ENCODE measurements at places on chromosomes 4 and X. TPM values are rescaled to one million over a fixed set of nuclear protein-coding genes. Genes with fewer than 3 reads are reported as not detected.

DCAF8L2 gene
- total RNA-seq = not detected

XAGE2 gene
- not detected for total RNA-seq

F9 gene
- not detected for total RNA-seq

FDCSP gene
- total RNA-seq = not detected

DCLK2 gene
- total RNA-seq = 5.7 TPM

STBD1 gene
- 2.8 TPM for total RNA-seq

MYOZ2 gene
- 1.6 TPM for total RNA-seq

DIAPH2 gene
- total RNA-seq = 19.7 TPM

SNCA gene
- 46.6 TPM for total RNA-seq

HPGDS gene
- total RNA-seq = not detected

MAGED4B gene
- total RNA-seq = 43.1 TPM

PNMA6F gene
- total RNA-seq = not detected

GRCh38 chr4:158571736-158572135, 50.1 kb downstream of the RXFP1 start:
- H3K27me3 ChIP-seq = no peaks in the 10 kb centered on the region
- no peaks in the 10 kb centered on the region for H3K36me3 ChIP-seq
- DNase-seq = no peak
- H3K27ac ChIP-seq = no peak overlapping the region
- H3K4me1 ChIP-seq = no peaks in the 10 kb centered on the region

- no peaks in the 10 kb centered on the region for H3K36me3 ChIP-seq
- no peak overlapping the region for H3K4me3 ChIP-seq
- H3K27ac ChIP-seq = no peak overlapping the region
Observed at GRCh38 chr4:17285747-17286146, 226.1 kb downstream of the QDPR start.

- no peaks in the 10 kb centered on the region for H3K4me1 ChIP-seq
- no peaks in the 10 kb centered on the region for H3K27me3 ChIP-seq
- DNase-seq = no peak
- H3K4me3 ChIP-seq = no peak overlapping the region
- H3K36me3 ChIP-seq = no peaks in the 10 kb centered on the region
- no peak overlapping the region for H3K27ac ChIP-seq
Observed at GRCh38 chr4:178453057-178453456, 1010.8 kb upstream of the AGA start.

GRCh38 chr4:88188738-88189417, 30.4 kb upstream of the ABCG2 start:
- peaks cover 4% of the 10 kb centered on the region for H3K27me3 ChIP-seq
- H3K27ac ChIP-seq = no peak overlapping the region
- no peaks in the 10 kb centered on the region for H3K4me1 ChIP-seq
- DNase-seq = no peak
- H3K36me3 ChIP-seq = no peaks in the 10 kb centered on the region
- no peak overlapping the region for H3K4me3 ChIP-seq

- H3K4me1 ChIP-seq = peaks cover 6% of the 10 kb centered on the region
- no peaks in the 10 kb centered on the region for H3K27me3 ChIP-seq
- peak; percentile 56 for DNase-seq
- H3K36me3 ChIP-seq = no peaks in the 10 kb centered on the region
- H3K27ac ChIP-seq = no peak overlapping the region
Observed at GRCh38 chr4:98470831-98471230, 187.6 kb downstream of the TSPAN5 start.

- H3K27ac ChIP-seq = no peak overlapping the region
- no peaks in the 10 kb centered on the region for H3K27me3 ChIP-seq
- H3K4me3 ChIP-seq = no peak overlapping the region
- no peaks in the 10 kb centered on the region for H3K4me1 ChIP-seq
- DNase-seq = no peak
- H3K36me3 ChIP-seq = no peaks in the 10 kb centered on the region
Observed at GRCh38 chrX:5780821-5781220, 447.8 kb downstream of the NLGN4X start.

- H3K36me3 ChIP-seq = peaks cover 36% of the 10 kb centered on the region
- peaks cover 24% of the 10 kb centered on the region for H3K4me1 ChIP-seq
- peak overlapping the region; percentile 66 for H3K27ac ChIP-seq
- peak overlapping the region; percentile 85 for H3K4me3 ChIP-seq
Observed at GRCh38 chrX:119236623-119237561, 807 bp downstream of the PGRMC1 start.

- no peak for DNase-seq
- H3K27me3 ChIP-seq = no peaks in the 10 kb centered on the region
- H3K4me3 ChIP-seq = no peak overlapping the region
- no peaks in the 10 kb centered on the region for H3K4me1 ChIP-seq
- no peaks in the 10 kb centered on the region for H3K36me3 ChIP-seq
Observed at GRCh38 chrX:36609616-36610585, 398.3 kb upstream of the FAM47C start.

- no peak overlapping the region for H3K27ac ChIP-seq
- H3K27me3 ChIP-seq = no peaks in the 10 kb centered on the region
- H3K4me1 ChIP-seq = no peaks in the 10 kb centered on the region
- DNase-seq = no peak
Observed at GRCh38 chr4:127229855-127230608, 402.7 kb upstream of the INTU start.

- peak; percentile 78 for DNase-seq
- H3K4me3 ChIP-seq = no peak overlapping the region
- no peaks in the 10 kb centered on the region for H3K27me3 ChIP-seq
- no peaks in the 10 kb centered on the region for H3K36me3 ChIP-seq
- no peak overlapping the region for H3K27ac ChIP-seq
Observed at GRCh38 chr4:8182858-8183725, 16.0 kb upstream of the SH3TC1 start.

GRCh38 chr4:17027495-17027894, 129.1 kb upstream of the LDB2 start:
- no peak overlapping the region for H3K27ac ChIP-seq
- H3K4me3 ChIP-seq = no peak overlapping the region
- no peaks in the 10 kb centered on the region for H3K4me1 ChIP-seq
- no peak for DNase-seq

DNA sequence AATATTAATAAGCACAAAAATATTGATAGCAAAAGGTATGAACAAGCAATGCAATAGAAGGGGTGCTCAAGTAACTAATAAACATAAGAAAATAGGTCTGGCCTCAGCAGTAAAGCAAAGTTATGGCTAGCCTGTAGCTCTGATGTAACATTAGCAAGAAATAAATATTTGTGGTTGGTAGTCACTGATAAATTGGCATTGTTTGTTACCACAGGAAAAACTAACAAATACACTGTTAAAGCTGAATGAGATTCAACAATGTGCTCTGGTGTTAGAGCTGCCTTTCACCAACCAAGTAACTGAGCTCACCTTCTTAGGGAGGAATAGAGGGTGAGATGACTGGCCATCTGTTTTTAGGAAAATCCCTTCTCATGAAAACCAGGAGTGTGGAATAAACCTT, 71.4 kb downstream of the AREG start:
- DNase-seq = no peak
- no peak overlapping the region for H3K27ac ChIP-seq
- no peaks in the 10 kb centered on the region for H3K27me3 ChIP-seq
- no peaks in the 10 kb centered on the region for H3K4me1 ChIP-seq

- H3K4me1 ChIP-seq = no peaks in the 10 kb centered on the region
- no peaks in the 10 kb centered on the region for H3K27me3 ChIP-seq
- no peak overlapping the region for H3K4me3 ChIP-seq
- no peaks in the 10 kb centered on the region for H3K36me3 ChIP-seq
- H3K27ac ChIP-seq = no peak overlapping the region
Observed at GRCh38 chrX:15663439-15663838, 1.2 kb downstream of the CLTRN start.

DNA sequence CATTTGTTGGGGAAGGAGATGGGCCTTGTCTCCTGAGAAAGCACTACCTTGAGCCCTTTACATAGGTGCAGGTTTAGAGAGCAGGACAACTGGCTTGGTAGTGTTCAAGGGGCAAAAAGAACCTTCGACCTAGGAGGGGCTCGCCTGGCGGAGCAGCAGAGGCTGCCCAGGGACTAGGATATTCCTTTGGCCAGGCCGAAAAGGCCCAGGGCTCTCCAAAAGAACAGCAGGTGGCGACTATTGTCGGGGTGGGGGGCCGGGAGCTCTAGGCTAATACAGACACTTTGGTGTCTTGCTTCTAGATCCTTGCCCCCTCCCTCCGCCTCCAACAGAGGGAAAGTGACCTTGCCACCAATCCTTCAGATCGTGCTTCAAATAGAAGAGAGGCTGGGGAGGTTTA, 7.1 kb upstream of the POU3F4 start:
- DNase-seq = no peak
- no peak overlapping the region for H3K4me3 ChIP-seq
- no peaks in the 10 kb centered on the region for H3K36me3 ChIP-seq
- H3K27ac ChIP-seq = no peak overlapping the region
- H3K4me1 ChIP-seq = no peaks in the 10 kb centered on the region

DNA sequence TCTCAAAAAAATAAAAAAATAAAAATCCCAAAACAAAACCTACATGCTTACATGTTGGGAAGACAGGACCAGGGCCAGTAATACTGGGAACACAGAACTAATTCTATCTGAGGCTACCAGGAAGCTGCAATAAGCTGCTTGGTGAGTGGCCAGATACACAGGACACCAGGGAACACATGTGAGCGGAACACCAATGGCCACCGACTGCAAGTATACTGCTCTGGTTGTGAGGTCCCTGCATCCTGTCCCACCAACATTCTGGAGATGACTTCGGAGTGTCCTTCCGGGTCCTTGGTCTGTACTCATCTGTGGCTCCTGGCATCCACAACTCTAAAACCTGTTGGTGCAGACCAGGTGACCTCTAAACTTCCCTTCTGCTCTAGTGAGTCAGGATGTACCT, 2.7 kb downstream of the TNIP2 start:
- no peak for DNase-seq
- no peak overlapping the region for H3K27ac ChIP-seq
- H3K4me3 ChIP-seq = no peak overlapping the region

- peak; percentile 77 for DNase-seq
- H3K4me3 ChIP-seq = peak within 1 kb of the TSS; percentile 56
- no peaks in the 10 kb centered on the region for H3K36me3 ChIP-seq
- H3K4me1 ChIP-seq = no peaks in the 10 kb centered on the region
- peak within 1 kb of the TSS; percentile 81 for H3K27ac ChIP-seq
Observed at GRCh38 chrX:85379174-85379907, at the start of gene POF1B. TSS of gene POF1B (minus strand) at chrX:85379665. CDS start at chrX:85379454, 211 bp downstream.

GRCh38 chr4:172486531-172486930, 673.3 kb downstream of the GALNTL6 start:
- H3K27me3 ChIP-seq = no peaks in the 10 kb centered on the region
- no peak overlapping the region for H3K4me3 ChIP-seq
- no peak for DNase-seq
- H3K27ac ChIP-seq = no peak overlapping the region
- H3K36me3 ChIP-seq = no peaks in the 10 kb centered on the region

- H3K4me3 ChIP-seq = no peak overlapping the region
- peaks cover 12% of the 10 kb centered on the region for H3K36me3 ChIP-seq
- no peaks in the 10 kb centered on the region for H3K27me3 ChIP-seq
- H3K27ac ChIP-seq = no peak overlapping the region
- no peaks in the 10 kb centered on the region for H3K4me1 ChIP-seq
- DNase-seq = peak; percentile 58
Observed at GRCh38 chr4:183261953-183262775, 57.9 kb downstream of the CLDN22 start.

DNA sequence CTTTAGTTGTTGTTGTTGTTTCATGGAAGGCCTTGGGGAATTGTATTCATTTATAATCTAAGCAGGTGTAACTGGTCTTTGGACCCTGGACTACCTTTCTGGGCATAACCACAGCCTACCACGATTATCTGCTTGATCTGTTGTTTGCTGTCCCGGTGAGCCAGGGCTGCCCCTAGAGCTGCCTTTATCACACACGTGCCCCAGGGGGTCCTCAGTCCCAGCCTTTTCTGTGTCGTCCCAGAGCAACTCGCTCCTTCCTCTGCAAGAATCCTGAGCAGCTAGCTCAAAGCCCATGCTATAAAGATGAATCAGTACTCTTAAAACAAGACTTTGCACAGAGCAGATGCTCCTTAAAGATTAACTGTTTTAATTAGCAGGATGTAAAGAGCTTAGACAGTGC, 273.2 kb downstream of the EVC2 start:
- H3K27me3 ChIP-seq = no peaks in the 10 kb centered on the region
- no peak overlapping the region for H3K4me3 ChIP-seq
- H3K27ac ChIP-seq = no peak overlapping the region
- H3K36me3 ChIP-seq = no peaks in the 10 kb centered on the region
- H3K4me1 ChIP-seq = no peaks in the 10 kb centered on the region

GRCh38 chrX:109638158-109638557, 13.2 kb upstream of the KCNE5 start:
- H3K27ac ChIP-seq = no peak overlapping the region
- no peak for DNase-seq
- no peaks in the 10 kb centered on the region for H3K4me1 ChIP-seq
- no peak overlapping the region for H3K4me3 ChIP-seq

DNA sequence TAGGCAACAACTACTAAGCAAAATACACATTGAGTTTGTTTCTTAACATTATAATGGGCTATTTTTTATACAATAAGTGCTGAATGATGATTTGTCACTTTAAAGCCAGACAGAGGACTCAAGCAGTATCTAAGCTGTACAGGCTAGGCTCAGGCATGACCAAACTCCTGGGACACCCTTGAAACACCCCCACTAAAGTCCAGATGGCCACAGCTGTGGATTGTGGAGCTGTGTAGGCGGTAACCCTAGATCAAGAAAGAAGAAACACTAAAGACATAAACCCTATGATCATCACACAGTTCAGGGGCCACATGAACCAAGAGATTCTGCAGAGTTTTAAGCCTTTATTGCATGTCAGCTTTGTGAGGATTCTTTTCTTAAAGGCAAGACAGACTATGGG, 25.1 kb downstream of the TAB3 start:
- H3K27me3 ChIP-seq = no peaks in the 10 kb centered on the region
- no peak for DNase-seq
- H3K4me3 ChIP-seq = no peak overlapping the region
- H3K36me3 ChIP-seq = no peaks in the 10 kb centered on the region

GRCh38 chr4:8016527-8016926, 76.9 kb upstream of the AFAP1 start:
- H3K4me1 ChIP-seq = no peaks in the 10 kb centered on the region
- H3K4me3 ChIP-seq = no peak overlapping the region
- H3K36me3 ChIP-seq = no peaks in the 10 kb centered on the region
- H3K27me3 ChIP-seq = no peaks in the 10 kb centered on the region
- H3K27ac ChIP-seq = no peak overlapping the region

DNA sequence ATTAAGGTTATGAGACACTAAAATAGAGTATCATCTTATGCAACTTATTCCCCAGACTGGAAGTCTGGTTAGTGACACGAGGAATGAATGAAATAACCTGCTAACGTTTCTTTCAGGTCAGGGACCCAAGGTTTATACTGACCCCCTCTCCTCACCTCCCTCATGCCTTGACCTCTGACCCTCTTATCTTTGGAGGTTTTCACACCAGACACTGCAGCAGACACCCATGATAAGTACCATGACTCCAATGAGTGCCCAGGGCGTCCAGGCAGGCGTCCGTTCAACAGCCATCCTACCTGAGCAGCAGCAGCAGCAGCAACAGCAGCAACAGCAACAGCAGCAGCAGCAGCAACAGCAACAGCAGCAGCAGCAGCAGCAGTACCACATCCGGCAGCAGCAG, 4.2 kb upstream of the NLGN3 start:
- DNase-seq = no peak
- peaks cover 25% of the 10 kb centered on the region for H3K36me3 ChIP-seq
- H3K4me3 ChIP-seq = no peak overlapping the region
- H3K27me3 ChIP-seq = no peaks in the 10 kb centered on the region
- H3K4me1 ChIP-seq = peaks cover 6% of the 10 kb centered on the region

GRCh38 chrX:15781961-15782699, 8.2 kb upstream of the ZRSR2 start:
- no peaks in the 10 kb centered on the region for H3K27me3 ChIP-seq
- no peak overlapping the region for H3K27ac ChIP-seq

Measured in SJCRH30 (cell line).